ENCODE measurements at places on chromosomes 5 and 9. TPM values are rescaled to one million over a fixed set of nuclear protein-coding genes. Genes with fewer than 3 reads are reported as not detected.

DNA sequence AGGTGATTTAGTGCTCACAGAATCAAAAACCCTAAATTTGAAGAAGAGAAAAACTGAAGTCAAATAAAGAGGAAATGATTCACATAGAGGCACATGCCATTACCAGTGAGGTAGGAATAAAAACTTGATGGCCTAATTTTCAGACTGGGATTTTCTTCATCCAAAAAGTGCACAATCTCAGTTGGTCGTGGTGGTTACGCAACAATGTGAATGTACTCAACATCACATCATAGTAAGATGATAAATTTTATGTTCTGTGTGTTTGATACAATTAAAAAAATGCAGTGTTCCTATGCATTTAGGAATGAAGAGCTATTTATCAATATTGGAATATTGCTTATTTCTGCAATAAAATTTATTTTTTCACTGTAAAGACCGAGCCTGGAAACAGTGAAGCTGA is 60.7 kb downstream of the SV2C start:
- no peak for DNase-seq

- no peak for DNase-seq
Observed at GRCh38 chr5:1652873-1653697, 129.3 kb upstream of the LPCAT1 start.

- DNase-seq, result no peak
Observed at GRCh38 chr9:128987805-128988204, 40.3 kb downstream of the NUP188 start.

DNA sequence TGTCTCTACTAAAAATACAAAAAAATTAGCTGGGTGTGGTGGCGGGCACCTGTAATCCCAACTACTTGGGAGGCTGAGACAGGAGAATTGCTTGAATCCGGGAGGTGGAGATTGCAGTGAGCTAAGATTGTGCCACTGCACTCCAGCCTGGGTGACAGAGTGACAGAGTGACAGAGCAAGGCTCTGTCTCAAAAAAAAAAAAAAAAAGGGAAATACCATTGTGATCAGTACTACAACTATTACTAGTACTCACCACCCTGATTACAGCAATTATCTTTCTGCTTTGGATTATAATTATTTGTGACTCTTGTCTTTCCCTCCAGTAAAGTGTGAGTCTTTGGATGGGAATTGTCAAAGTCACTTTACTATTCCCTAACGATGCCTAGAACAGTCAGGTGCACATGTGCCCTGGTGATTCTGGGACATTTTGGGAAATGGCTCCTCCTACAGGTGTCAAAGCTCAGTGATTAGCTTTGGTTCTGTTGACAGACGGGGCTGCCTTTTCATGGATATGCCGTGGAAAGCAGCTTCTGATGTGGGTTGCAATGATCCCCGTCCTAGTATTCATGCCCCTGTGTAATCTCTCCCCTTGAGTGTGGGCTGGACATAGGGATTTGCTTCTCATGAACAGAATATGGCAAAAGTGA is 31.8 kb upstream of the FRRS1L start:
- no peak for DNase-seq

NPM1 gene
- total RNA-seq, result 460 TPM

DNA sequence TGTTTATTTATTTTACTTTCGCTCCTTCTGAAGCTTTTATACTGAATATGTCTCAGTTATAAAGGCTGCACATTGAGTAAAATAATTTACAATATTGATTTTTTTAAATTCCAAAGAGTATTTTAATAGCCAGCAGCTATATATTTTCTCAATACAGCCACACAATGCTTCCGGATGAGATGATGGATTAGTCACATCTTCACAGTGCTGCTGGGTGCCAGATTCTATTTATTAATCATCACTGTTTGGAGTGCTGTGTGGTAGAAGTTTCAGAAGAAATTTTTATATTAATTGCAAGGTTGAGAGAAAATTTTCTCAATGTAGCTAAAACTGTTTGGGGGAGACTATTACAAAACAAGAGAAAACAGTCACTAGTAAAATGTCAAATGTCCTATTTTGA is 989.8 kb downstream of the TLE4 start:
- DNase-seq, result no peak

GRCh38 chr5:167998148-167998767 is 293.2 kb upstream of the WWC1 start:
- DNase-seq, result no peak

GRCh38 chr5:99316484-99316883 is 387.7 kb upstream of the CHD1 start:
- no peak for DNase-seq

GRCh38 chr9:92562461-92562967 is 26.7 kb upstream of the ECM2 start:
- no peak for DNase-seq

- no peak for DNase-seq
Observed at GRCh38 chr5:27038476-27038875, at the start of gene CDH9. Gene CDH9 (minus strand): TSS chr5:27038586. CDS start chr5:26988333, 50,253 bp downstream.

DNA sequence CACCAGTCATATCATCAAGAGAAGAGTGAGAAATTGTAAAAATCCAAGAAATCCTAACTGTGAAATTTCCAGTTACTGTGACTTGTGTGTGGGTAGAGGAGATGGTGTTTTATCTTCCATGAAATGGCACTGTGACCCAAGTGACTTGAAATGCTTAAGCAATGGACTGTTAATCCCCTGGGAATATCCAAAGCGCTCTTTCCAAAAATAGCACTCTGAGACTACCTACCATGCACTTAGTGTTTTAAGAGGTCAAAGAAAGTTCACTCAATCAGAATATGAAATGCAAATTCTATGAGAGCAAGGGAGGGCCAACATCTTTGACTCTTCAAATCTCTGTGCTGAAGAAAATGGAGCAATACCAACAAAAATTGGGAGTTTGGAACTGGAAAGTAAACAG is 244.0 kb downstream of the GABRB2 start:
- DNase-seq, result no peak

NRG2 gene
- 2.8 TPM for total RNA-seq

DNA sequence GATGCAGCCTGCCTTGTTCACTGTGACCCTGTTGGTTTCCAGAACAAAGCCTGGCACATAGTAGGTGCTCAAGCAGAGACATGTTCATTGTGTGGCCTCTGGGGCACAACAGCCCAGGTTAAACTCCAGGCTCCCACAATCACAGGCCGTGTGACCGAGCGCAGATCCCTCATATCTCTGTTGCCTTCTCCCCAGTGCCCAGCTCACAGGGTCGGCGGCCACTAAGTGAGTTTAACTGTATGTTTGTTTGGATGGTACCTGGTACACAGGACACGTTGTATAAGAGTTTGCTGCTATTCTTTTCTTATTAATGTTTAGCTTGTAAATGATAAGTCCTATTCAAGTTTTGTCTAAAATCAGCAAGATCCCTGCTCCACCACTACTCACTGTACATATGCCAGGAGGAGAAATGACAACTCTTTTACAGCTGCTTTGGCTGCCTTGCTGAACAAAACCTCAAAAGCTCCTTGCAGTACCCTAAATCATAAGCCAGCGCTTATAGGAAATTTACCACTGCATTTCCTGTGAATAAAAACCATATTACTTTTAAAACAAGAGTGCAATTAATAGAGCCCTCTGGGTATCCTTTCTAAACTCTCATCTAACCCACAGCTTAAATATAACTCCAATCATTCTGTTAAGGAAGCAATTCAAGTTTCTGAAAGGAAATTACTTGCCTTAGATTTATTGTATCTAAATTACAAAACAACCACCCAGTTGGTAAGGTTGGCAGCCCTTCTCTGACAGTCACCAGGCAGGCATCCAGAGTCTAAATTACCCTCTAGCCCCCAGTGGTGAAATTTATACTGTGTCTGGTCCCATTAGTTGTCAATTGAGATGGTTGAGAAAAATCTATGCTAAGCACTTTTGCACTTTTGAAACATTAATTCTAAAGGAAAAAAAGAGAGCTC is 379.4 kb downstream of the SEMA5A start:
- peak; percentile 50 for DNase-seq

DNA sequence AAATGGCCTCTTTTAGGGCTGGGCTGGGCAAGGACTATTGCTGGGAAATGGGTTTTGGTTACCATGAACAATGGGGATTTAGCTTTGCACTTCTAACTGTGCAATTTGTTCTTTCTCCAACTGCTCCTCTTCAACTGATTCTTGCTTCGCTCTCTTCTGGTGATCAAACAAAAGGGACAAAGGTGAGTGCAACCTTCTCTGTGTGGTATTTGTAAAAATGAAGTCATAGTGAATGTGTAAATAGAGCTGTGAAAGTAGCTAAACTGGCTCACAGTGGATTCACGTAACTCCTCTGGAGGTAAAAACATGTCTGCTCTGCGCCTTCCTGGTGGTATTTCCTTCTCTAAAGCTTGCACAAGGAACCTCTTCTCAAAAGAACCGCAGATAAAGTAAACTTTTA is 20.9 kb upstream of the SPINK14 start:
- DNase-seq, result no peak

DNA sequence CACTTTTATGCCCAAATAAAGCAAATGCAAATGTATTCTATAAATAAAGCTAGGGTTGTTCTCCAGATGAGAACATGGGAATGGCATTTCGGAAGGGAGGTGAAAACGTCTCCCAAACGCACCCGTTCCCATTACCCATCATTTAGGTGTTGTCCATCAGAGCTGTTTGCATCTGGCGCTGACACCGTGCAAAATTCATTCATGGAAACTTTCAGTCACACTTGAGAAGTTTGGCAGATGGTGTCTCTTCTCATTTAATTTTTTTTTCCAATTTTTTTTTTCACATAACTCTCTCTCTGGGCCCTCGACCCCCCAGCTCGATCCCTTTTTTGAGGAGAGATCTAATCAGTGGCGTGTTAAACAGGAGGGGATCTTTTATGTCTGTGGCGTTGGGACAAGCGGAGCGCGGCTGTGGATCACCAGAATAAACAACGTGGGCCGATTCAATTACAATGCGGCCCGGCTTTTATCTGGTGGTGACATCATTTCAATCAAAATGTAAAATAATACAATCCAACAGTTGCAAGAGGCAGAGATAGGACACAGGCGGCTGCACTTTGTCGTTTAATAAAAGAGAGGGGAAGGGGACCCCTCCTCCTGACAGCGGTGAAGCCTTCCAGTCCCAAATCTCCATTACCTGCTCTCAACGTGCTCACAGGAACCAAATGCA is 246.1 kb upstream of the IRX4 start:
- no peak for DNase-seq

GRCh38 chr5:137179203-137179602 is 319.9 kb downstream of the SPOCK1 start:
- DNase-seq, result no peak

DNA sequence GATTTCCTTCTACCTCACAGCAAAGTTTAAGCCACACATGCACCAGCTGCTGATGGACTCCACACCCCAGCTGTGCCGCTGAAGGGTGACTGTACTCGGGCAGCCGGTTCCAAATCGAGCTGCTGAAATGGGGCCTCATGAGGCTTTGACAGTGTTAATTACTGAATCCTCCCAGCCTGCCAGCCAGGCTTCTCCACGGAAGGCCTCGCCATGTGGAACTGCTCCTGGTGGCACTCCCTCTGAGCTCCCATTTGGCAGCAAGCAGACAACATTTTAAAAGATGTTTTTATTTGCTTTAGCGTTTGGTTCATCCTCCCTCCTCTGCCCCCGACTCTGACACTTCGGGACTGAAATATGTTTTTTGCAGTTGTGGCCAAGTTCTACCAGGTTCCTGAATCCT is 479.4 kb upstream of the MPDZ start:
- no peak for DNase-seq

DMRT3 gene
- total RNA-seq, result not detected

DNA sequence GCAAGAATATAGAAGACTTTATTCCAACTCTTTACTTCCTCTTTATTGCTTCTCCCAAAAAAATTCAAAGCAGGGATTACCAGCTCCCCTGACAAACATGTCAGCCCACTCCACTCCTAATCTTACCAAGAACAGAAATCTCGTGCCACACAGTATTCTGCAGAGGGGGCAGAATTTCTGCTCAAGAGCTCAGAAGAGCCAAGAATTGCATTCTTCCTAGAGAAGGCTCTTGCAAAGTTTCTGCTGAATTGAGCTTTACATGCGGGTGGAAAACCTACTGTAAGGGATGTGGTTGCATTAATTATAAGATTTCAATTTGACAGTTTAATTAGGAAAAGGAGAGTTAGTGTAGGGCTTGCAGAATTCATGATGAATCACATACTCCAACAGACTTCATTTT is 428.5 kb downstream of the CETN3 start:
- DNase-seq, result no peak

- DNase-seq, result peak; percentile 87
Observed at GRCh38 chr9:89919171-89919681, 314.4 kb downstream of the GADD45G start.

SH3PXD2B gene
- 66.5 TPM for total RNA-seq

- DNase-seq, result no peak
Observed at GRCh38 chr5:105554568-105555169, 1992.1 kb upstream of the NUDT12 start.

- no peak for DNase-seq
Observed at GRCh38 chr9:109320742-109321448, at the start of gene EPB41L4B. Gene EPB41L4B (minus strand): TSS chr9:109321059. CDS start chr9:109320446, 613 bp downstream.

- no peak for DNase-seq
Observed at GRCh38 chr9:19552282-19553105, 143.7 kb downstream of the ACER2 start.

DNA sequence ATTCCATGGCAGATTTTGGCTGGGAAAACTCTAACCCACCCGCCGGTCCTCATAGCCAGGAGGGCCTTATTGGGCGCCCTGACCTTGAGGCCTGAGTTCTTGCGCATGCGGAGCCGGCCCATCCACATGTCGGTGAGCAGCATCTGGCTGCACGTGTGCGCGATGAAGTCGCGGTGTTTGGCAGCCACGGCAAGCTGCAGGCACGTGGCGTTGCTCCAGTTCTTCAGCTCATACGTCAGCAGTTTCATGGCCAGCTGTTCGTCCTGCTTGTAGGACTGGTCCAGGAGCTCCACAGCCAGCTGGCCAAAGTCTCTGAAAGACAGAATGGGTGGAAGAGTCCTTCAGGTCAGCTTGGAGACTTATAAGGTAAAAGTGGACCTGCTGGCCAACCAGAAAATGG is 204.3 kb upstream of the KLF9 start:
- no peak for DNase-seq

BTNL8 gene
- total RNA-seq, result 0.34 TPM

GRCh38 chr9:88750832-88751360 is 215.9 kb downstream of the NXNL2 start:
- DNase-seq, result peak; percentile 34

DNA sequence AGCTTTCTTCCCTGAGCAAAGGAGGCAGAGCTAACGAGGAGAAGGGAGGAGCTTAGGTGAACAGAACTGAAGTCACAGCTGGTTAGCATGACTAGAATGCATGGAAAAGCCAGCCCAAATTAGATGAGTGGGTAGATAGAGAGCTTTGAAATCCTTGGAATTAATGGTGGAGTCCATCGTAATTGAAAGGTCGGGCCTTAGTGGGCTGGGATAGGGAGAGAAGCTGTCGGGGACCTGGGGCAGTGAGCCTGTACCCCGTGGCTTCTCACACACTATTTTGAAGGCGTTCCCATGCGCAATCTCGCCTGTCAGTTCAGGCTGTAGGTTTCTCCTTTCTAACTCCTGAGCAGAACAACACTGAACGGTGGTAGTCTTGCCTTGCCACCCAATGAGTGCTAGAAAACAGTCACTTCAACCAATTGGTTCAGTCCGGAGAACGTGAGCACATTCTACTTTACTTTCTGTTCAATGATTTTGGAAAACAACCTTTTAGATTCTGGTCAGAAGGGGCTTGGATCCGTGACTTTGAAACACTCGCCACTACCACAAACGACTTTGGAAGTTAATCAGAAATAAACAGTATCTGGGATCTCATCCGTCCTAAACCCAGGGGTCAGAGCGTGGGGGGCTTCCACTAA is 655 bp upstream of the RAI14 start:
- DNase-seq, result no peak

FBP1 gene
- 1.8 TPM for total RNA-seq

All from esophagus muscularis mucosa (tissue), 4 donors.